ENCODE measurements at places on chromosomes 5 and 9.

GRCh38 chr9:38687389-38687842 lies 32.5 kb downstream of the FAM240B start:
- peak; percentile 20 for DNase-seq

GRCh38 chr5:176629853-176630680 lies at the start of the genes EIF4E1B and SNCB:
Gene EIF4E1B, plus strand, starts transcription at chr5:176630675. Its CDS starts 12,113 bp downstream, at chr5:176642788.
Gene SNCB, minus strand, starts transcription at chr5:176630534. Its CDS starts 880 bp downstream, at chr5:176629654.
- no peak for DNase-seq

GRCh38 chr5:104456122-104456521 lies 893.5 kb upstream of the NUDT12 start:
- DNase-seq, result no peak

GRCh38 chr9:9170439-9171134 lies 1371.0 kb upstream of the DMAC1 start:
- no peak for DNase-seq

GRCh38 chr5:2387634-2388325 lies 363.7 kb downstream of the IRX2 start:
- DNase-seq, result no peak

DNA sequence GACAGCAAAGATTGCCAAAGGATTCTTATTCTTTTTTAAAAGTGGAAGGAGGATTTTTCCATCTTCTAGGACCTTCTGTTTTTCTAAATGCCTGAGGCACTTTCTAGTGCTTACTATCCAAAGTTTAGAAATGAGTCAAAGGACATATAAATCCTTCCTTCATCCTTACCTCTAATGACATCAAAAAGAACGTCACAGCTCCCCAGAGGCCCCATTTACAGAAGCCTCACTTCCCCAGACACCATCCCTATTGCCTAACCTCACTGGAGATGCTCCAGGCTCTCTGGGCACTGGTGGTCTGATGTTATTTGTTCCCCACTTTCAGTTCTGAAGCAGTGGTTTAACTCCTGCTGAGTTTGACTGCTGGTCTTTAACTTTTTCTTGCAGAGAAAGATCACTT lies 504.3 kb downstream of the AGTPBP1 start:
- no peak for DNase-seq

DNA sequence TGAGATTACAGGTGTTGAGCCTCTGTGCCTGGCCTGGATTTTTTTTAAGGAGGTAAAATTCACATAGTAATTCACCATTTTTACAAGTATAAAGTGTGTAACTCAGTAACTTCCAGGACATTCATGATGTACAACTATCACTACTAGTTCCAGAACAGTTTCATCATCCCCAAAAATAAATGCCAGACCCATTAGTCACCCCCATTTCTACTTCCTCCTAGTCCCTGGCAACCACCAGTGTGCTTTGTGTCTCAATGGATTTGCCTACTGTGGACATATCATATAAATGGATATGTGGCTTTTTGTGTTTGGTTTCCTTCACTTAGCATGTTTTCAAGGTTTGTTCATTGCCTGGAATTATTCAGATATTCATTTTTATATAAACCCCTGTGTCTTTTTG lies 72.5 kb upstream of the PANK3 start:
- DNase-seq, result no peak

DNA sequence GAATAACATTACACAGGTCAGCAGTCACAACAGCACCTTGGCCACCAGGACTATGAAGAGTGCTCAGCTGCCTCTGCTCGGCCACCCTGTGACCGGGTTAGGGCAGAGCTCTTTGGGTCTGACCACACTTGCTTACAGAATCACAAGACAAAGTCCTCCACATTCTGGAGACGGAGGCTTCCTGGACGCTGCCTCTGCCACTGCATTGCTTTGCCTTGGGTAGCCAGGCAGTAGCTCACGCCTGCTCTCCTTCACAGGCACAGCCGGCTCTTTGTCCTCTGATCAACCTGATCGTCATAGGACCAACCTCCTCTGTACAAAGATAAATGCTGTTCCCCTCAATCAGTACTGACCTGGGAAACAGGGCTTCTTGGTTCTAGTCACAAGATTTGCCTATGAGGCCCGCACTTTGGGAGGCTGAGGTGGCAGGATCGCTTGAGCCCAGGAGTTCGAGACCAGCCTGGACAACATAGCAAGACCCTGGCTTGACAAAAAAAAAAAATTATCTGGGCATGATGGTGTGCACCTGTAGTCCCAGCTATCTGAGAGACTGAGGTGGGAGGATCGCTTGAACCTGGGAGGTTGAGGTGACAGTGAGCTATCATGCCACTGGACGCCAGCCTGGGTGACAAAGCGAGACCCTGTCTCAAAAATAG lies 128.4 kb upstream of the IER5L start:
- DNase-seq, result no peak

GRCh38 chr5:55816342-55816741 lies 34.8 kb upstream of the IL31RA start:
- no peak for DNase-seq

DNA sequence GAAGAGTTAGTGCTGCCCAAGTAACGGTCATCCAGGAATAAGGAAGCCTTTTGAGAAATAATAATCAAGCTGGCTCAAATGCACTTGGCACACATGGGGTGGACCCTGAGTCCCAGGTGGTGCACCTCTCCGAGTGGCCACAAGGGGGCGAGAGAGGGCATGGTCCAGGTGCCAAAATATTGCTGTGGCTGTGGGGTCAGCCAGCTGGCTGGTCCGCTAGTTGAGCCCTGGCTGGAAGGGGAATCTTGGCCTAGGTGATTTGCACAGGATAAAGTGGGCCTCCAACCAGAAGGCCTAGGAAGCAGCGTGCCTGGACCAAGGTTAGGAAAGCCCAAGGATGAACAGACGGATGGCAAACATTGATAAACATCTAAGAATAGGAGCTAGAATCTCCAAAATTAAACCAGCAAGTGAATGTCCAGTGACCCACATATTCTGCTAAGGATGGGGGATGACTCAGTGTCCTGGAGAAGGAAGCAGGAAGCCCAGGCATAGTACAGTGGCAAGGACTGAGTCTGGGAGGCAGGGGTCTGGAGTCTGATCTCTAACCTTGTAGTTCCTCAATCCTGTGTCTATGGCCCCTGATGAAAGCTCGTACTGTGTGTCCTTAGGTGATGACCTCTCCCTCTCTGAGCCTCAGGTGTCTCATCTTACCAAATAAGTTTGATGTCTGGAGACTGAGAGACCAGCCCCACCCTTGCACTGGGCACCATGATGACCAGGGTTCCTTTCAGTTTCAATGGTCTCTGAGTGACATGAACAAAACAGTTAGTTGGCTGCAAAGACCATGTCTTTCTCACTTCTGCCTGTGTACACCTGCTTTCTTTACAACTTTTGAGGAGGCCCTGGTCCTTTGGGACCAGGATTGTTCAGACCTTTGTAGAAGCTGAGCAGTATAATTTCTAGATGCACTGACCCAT lies 19.2 kb upstream of the SHB start:
- DNase-seq, result peak; percentile 67

- no peak for DNase-seq
Observed at GRCh38 chr5:143890487-143890886, 78.5 kb downstream of the HMHB1 start.

GRCh38 chr9:128163523-128164306 lies 3.6 kb downstream of the BBLN start:
- DNase-seq, result no peak

DNA sequence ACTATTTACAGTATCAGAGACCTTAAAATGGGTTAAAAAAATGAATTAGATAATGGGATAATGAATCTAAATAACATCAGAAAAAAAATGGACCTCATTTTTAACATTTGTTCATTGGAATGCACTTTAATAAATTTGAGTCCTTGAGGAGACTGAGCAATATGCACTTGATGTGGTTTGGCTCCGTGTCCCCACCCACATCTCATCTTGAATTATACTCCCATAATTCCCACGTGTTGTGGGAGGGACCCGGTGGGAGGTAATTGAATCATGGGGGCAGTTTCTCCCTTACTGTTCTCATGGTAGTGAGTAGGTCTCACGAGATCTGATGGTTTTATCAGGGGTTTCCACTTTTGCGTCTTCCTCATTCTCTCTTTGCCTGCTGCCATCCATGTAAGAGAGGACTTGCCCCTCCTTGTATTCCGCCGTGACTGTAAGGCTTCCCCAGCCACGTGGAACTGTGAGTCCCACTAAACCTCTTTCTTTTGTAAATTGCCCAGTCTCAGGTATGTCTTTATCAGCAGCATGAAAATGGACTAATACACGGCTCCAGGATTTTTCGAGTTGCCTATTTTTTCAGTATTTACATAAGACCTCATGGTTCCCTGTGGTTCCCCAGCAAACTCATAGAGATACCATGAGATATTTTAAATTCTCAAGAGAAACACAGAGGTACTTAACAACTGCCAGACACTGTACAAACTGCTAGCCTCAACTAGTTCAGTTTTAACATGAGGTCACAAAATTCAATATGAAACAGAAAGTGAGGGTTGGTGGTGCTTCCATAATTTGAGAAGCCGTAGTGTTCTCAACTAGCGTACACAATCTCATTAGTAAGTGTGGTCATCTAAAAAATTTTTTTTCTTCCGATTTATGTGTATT lies 128.3 kb downstream of the TLE1 start:
- no peak for DNase-seq

- DNase-seq, result no peak
Observed at GRCh38 chr5:148926207-148926606, 99.8 kb downstream of the ADRB2 start.
